PC-9 (cell line): ENCODE measurements at places on chromosomes 12 and 14. TPM values are rescaled to one million over a fixed set of nuclear protein-coding genes. Genes with fewer than 3 reads are reported as not detected.

- DNase-seq = no peak
Measured at GRCh38 chr12:18851271-18851670, 113.4 kb downstream of the CAPZA3 start.

DNA sequence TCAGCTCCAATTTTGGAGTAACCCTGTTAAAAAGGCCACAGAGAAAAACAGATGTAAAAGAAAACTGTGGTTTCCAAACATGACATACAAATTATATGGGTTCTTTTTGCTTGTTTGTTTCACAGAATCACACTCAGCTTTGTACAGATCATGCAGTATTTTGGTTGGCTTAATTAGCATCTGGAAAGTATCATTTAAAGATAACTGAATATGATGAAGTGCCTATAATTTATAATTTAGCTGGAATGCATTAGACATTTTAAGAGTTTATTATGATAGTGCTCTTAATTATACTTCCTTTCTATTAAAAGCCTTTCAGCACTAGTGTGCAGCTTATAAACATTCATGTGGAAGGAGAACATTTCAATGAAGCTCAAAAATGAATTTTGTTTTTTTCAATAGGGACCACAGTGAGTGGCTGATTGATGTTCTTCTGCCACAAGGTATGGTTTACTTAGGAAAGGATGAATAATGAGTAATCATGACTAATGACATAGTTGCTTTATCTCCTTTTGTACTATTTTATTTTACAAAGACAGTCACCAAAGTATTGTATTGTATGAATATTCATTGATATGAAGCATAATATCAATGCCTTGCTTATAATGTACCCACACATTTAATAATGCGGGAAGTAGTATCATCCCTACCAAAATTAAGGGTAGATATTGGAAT, 98.3 kb downstream of the UNC79 start:
- DNase-seq = no peak

GRCh38 chr12:51270067-51270950, at the start of gene SMAGP:
SMAGP (minus strand) TSS chr12:51270415; CDS start chr12:51269278, 1,137 bp downstream.
- DNase-seq = peak; percentile 92

DNA sequence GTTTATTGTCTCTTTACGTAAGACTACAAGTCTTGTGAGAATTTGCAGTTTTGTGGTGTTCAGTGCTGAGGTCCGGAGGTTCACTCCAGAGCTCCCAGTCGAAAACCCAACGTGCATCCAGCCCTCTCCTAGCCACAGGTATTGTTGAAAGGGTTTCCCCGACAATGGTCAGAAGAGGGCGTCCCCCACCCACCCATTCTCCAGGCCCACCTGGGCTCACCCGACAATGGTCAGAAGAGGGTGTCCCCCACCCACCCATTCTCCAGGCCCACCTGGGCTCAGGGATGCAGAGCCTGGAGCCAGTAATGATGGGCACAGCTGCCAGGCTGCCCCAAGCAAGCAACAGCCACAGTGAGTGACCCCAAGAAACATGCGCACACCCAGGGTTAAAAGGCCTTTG, 126.8 kb upstream of the EVL start:
- DNase-seq = no peak

DNA sequence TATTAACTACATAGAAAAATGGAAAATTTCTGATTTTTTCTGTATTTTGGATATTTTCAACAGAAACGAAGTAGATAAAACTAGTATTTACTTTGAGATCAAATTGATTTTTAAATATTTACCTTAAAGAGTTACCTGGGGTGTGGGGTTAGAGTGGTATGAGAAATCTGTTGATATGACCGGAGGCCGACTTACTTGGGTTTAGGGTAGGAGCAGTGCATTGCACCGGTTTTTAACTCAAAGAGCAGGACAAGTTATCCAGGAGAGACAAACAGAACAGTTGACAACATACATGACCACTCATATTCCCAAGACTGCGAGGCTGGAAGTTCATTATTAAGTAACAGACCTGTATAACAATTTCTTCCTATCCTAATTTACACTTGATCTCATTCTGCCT, 31.4 kb downstream of the TPH2 start:
- DNase-seq = no peak

- peak; percentile 85 for DNase-seq
Measured at GRCh38 chr12:55926738-55927587, 731 bp downstream of the PYM1 start.

- DNase-seq = no peak
Measured at GRCh38 chr14:74918380-74918779, 4.7 kb downstream of the RPS6KL1 start.

- DNase-seq = no peak
Measured at GRCh38 chr12:4353785-4354208, 25.7 kb downstream of the FGF23 start.

GRCh38 chr14:38285962-38286361, 30.1 kb upstream of the CLEC14A start:
- DNase-seq = no peak

DNA sequence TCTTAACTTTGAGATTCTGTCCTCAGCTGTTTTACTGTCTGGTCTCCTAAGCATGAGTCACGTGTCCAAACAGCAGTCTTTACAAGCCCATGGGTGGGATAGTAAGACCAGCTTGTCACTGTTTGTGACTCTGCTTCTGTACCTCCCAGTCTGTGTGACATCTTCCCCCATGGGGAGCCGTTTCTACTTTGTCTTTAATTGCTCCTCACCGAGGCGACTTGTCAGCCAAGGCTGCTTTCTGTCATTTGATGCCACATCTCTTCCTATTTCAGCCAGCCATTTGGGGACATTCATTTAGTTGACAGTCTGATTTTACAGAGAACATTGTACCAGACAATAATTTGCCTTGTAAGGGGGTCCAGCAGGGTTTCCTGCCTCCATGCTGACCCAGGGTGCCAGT, 534.8 kb downstream of the NRXN3 start:
- DNase-seq = no peak

GRCh38 chr12:4535092-4535491, 3.6 kb upstream of the RAD51AP1 start:
- no peak for DNase-seq

DNA sequence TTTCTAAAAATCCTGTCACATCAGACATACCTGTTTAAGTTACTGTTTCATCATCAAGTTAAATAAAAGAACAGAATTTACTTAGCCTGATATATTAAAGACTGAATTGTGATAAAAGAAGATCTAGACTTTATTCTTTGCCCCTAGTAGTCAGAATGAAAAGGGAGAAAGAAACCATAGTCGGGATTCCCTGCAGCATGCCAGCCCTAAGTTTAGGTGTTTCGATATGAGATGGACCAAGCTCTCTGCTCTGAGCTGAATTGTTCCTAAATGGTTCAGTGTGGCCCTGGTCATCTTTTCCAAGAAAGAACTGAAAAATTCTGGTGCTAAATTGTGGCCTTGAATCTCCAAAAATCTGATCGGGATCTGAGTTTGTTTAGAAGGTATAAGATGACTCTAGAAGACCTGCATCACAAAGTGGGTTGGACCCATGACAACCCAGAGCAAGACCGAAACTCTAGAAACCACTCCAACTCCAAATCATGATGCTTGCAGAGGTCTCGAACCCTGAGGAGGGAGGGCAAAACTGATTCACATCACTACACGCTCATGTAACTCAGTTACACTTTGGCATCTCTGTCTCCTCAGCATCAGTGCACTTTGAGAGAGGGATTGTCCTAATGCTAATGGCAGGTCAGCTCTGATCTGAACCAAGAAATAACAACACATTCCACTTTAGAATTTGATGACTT, 15.7 kb downstream of the PTGER2 start:
- DNase-seq = no peak

- no peak for DNase-seq
Measured at GRCh38 chr12:20024194-20024593, 344.1 kb upstream of the PDE3A start.

DNA sequence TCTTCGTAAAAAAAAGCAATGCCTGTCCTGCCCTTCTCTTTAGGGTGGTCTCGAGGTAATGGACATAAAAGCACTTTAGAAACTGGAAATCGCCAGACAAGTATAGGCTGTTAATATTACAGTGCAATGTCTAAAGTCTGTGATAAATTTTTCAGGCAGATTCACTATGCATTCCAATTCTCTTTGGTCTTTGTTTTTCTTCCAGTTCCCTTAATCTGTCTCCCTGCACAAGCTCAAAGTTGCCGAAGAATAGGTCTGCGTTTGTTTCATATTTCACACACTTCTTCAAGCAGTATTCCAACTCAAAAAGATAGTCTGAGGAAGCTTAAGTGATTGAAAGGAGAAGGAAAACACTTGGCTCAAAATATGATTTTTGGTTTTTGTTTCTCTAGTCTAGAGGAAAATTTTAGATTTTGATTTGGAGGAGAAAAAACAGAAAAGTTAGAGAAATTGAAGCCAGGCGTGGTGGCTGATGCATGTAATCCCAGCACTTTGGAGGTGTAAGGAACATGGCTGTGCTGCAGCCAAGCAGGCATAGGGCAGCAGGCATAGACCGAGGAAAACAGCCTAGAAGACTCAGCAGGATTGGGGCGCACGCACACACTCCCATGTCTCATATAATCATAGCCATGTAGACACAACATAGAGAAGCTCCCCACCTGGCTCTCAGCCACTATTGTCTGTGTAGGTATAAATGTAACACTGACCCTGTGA, 96.2 kb upstream of the TMPO start:
- no peak for DNase-seq

GRCh38 chr14:59377491-59377890, 87.7 kb downstream of the GPR135 start:
- no peak for DNase-seq

GRCh38 chr12:2347844-2348481, 295.2 kb downstream of the CACNA1C start:
- no peak for DNase-seq

DNA sequence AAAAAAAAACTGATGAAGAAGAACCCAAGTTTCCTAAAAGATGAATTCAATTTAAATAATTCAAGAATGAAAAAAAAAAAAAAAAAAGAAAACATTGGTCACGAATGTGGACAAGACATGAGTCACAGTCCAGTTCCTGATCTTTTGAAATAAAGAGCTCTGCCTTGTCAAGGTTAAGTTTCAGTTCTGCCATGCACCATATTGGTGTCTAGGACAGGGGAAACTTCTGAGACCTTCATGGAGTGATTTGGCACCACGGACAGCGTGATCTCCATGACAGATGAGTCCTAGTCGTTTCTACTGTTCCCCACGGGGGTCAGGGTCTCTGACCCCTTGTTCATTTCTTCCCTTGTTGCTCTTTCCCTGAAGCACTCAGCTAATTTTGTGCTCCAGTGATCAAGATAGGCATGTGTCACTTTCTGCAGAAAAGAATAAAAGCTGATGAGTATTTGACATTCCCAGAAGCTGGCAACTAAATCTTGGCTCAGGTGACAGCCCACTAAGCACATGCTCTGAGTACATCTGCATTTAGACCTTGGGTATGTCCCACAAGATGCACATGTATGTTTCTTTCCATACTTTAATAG, 1159.7 kb downstream of the BCL11B start:
- no peak for DNase-seq

Gene LRRK2
- 0.26 and 0.48 TPM in 2 replicates for total RNA-seq

Gene RAD51AP1
- total RNA-seq = 50.1 and 54.7 TPM in 2 replicates

Gene INSM2
- total RNA-seq = not detected in 2 replicates

Gene IQSEC3
- not detected in 2 replicates for total RNA-seq

Gene PRR4
- 5.1 and 7.1 TPM in 2 replicates for total RNA-seq

Gene FAM186B
- total RNA-seq = 1.3 and 1.7 TPM in 2 replicates

Gene ARHGAP9
- not detected in 2 replicates for total RNA-seq

Gene ATF7
- total RNA-seq = 16.3 and 24.7 TPM in 2 replicates
